Activated T-helper 2 cell treated with anti-CD3 and anti-CD28 coated beads, Interferon-gamma antibody, Interleukin-2, Interleukin-4, amounts not matched to agents 10 μg/mL and 5 μg/mL and 100 μg/mL, durations not matched to agents 14 hours and 24 hours and 36 hours (primary cell): ENCODE measurements at places on chromosomes 6 and 20. TPM values are rescaled to one million over a fixed set of nuclear protein-coding genes. Genes with fewer than 3 reads are reported as not detected.

Gene DXO
- 15.7 and 16.6 TPM in 2 replicates for total RNA-seq

Gene CAGE1
- 0.16 TPM in 2 replicates for total RNA-seq

Gene CRISP2
- not detected in 2 replicates for total RNA-seq

Gene PDYN
- total RNA-seq, result not detected in 2 replicates

Gene NNAT
- total RNA-seq, result not detected in 2 replicates

Gene RAD21L1
- total RNA-seq, result 0.32 TPM in 1 of 2 replicates, not detected in the other

Gene WFDC10B
- total RNA-seq, result not detected in 2 replicates

Gene PTK7
- 3.7 TPM in 2 replicates for total RNA-seq

Gene GHRH
- not detected in 2 replicates for total RNA-seq

Gene C20orf204
- 3.8 and 4.3 TPM in 2 replicates for total RNA-seq

Gene EEF1A2
- total RNA-seq, result 1.4 and 2.4 TPM in 2 replicates

Gene B3GALT4
- total RNA-seq, result 5.1 and 6.5 TPM in 2 replicates

Gene CCN6
- total RNA-seq, result 0.34 TPM in 1 of 2 replicates, not detected in the other

Gene GMPR
- total RNA-seq, result 1.0 and 1.1 TPM in 2 replicates

Gene HLA-DMB
- total RNA-seq, result 1.3 and 1.4 TPM in 2 replicates

Gene MAPK13
- total RNA-seq, result 34.7 and 37.5 TPM in 2 replicates

Gene BPIFB4
- not detected in 2 replicates for total RNA-seq

Gene SOX18
- 1.0 and 1.1 TPM in 2 replicates for total RNA-seq

Gene STMND1
- not detected in 2 replicates for total RNA-seq

Gene LY6G6F
- not detected in 2 replicates for total RNA-seq

Gene OR2H2
- not detected in 2 replicates for total RNA-seq

Gene SLC16A10
- 2.9 and 3.6 TPM in 2 replicates for total RNA-seq

Gene C6orf15
- total RNA-seq, result not detected in 2 replicates

Gene RTEL1
- total RNA-seq, result 44.0 and 46.9 TPM in 2 replicates

Gene AGER
- total RNA-seq, result 18.5 and 20.9 TPM in 2 replicates

Gene TNFRSF6B
- total RNA-seq, result not detected in 2 replicates

Gene ARMH2
- total RNA-seq, result not detected in 2 replicates

Gene MAP1LC3A
- total RNA-seq, result 2.4 and 3.3 TPM in 2 replicates

Gene COL10A1
- not detected in 2 replicates for total RNA-seq

Gene VGLL2
- total RNA-seq, result not detected in 2 replicates

Gene SLC22A1
- 1.2 and 1.4 TPM in 2 replicates for total RNA-seq

Gene CABLES2
- 12.5 and 12.6 TPM in 2 replicates for total RNA-seq

Gene DYNLT2
- 1.9 and 2.1 TPM in 2 replicates for total RNA-seq

Gene OTOR
- not detected in 2 replicates for total RNA-seq

Gene DYNLRB1
- 104 and 112 TPM in 2 replicates for total RNA-seq

Gene OR12D3
- not detected in 2 replicates for total RNA-seq

Gene RAMACL
- 0.32 TPM in 1 of 2 replicates, not detected in the other for total RNA-seq

Gene PGC
- not detected in 2 replicates for total RNA-seq

Gene HDGFL1
- not detected in 2 replicates for total RNA-seq

Gene ETV7
- 0.51 and 0.57 TPM in 2 replicates for total RNA-seq

Gene TRIM38
- total RNA-seq, result 29.2 and 29.5 TPM in 2 replicates

Gene HSPA12B
- total RNA-seq, result 0.05 TPM in 1 of 2 replicates, not detected in the other

Gene LPA
- not detected in 2 replicates for total RNA-seq

Gene PKHD1
- not detected in 2 replicates for total RNA-seq

Gene FRS3
- 4.7 and 5.8 TPM in 2 replicates for total RNA-seq

Gene MAP7
- 0.94 and 1.2 TPM in 2 replicates for total RNA-seq

Gene COL9A1
- not detected in 2 replicates for total RNA-seq

Gene NSFL1C
- total RNA-seq, result 108 TPM in 2 replicates

Gene PREX1
- 80.3 and 83.9 TPM in 2 replicates for total RNA-seq

Gene KIF3B
- 40.6 and 42.2 TPM in 2 replicates for total RNA-seq

Gene R3HDML
- not detected in 2 replicates for total RNA-seq

Gene CLDN20
- 0.21 TPM in 1 of 2 replicates, not detected in the other for total RNA-seq

Gene FAM120B
- 19.6 and 21.8 TPM in 2 replicates for total RNA-seq

Gene DNMT3B
- total RNA-seq, result 2.8 and 3.4 TPM in 2 replicates

Gene ZC3H12D
- 15.0 and 15.6 TPM in 2 replicates for total RNA-seq

Gene NAPB
- 13.8 and 14.0 TPM in 2 replicates for total RNA-seq

Gene MPIG6B
- total RNA-seq, result not detected in 2 replicates

Gene OOEP
- 0.46 TPM in 1 of 2 replicates, not detected in the other for total RNA-seq

Gene MAN1A1
- 43.8 and 45.0 TPM in 2 replicates for total RNA-seq
